ENCODE measurements at places on chromosomes 3 and 15.

DNA sequence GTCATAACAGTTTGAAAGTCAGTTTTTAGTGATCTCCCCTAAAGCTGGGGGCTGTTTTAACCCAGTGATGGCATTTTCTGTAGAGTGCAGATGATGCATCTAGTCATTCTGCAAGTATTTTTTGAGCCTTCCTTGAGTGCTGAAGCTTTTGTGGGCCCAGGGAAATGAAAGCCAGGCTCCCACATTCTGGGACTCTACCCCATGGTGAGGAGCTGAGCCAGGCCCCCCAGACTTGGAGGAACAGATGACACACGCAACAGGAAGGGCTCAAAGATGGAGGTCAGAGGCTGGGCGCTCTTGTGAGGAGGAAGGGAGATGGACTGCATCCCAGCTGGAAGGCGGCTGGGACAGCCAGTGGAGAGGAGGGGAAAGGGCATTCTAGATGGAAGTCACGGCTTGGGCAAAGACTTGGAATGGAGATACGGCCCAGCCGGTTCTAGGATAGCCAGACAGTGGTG, 40.8 kb downstream of the MRAS start:
- no peak for DNase-seq

GRCh38 chr3:147359177-147360050, 46.9 kb downstream of the ZIC4 start:
- no peak for DNase-seq

GRCh38 chr3:24804095-24804494, 309.4 kb upstream of the THRB start:
- no peak for DNase-seq

GRCh38 chr3:39501968-39502837, 34.7 kb downstream of the MOBP start:
- no peak for DNase-seq

- no peak for DNase-seq
Measured at GRCh38 chr15:82710208-82710555, 507 bp upstream of the AP3B2 start.
